Osteoblast (primary cell): ENCODE measurements at places on chromosomes 7 and 10. TPM values are rescaled to one million over a fixed set of nuclear protein-coding genes. Genes with fewer than 3 reads are reported as not detected.

DNA sequence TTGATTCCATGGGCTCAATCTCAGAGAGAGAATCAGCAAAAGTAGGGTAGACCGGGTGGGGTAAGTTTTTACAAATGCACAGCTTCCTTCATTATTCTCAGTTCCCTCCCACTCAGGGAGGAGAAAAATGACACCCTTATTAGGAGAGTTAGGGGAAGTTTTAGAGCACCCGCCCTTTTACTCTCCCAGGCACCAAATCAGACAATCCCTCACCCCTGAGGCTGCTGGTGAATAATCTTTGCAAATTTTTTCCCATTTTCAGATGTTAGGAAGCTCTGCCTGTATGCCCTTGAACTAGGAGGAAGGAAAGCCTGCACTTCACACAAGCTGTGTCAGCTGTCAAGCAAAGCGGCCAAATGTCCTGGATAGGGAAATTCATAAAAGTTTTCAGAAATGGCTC is 834.9 kb downstream of the GRID1 start:
- H3K27ac ChIP-seq: no peak overlapping the region
- no peak for DNase-seq
- H3K4me1 ChIP-seq: no peaks in the 10 kb centered on the region
- H3K36me3 ChIP-seq: no peaks in the 10 kb centered on the region
- H3K27me3 ChIP-seq: no peaks in the 10 kb centered on the region

DNA sequence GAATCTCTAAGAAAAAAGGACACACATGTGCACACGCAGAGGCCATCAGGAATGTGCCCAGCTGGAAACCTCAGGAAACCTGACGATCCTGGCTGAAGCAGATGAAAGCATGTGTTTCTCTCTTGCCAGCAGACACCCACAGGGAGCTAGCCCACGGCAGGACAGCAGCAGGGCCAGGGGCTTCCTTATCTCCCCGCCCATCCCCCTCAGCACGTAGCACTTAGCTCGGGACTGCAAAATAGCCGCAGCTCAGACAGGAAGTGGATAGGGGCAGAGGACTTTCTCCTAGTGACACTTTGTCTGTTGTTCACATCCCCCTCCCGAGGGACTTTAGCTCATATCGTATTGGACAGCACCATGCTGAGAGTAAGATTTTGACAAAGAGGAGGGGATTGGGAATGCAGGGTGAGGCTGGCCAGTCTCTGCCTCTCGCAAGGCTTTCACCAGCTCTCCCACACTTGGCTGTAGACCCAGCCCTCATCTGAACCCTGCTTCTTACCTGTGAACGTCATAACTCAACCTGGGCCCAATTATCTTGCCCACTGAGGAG is 63.8 kb downstream of the MKI67 start:
- H3K36me3 ChIP-seq: peaks cover 16% of the 10 kb centered on the region
- no peaks in the 10 kb centered on the region for H3K27me3 ChIP-seq
- H3K27ac ChIP-seq: no peak overlapping the region
- H3K4me1 ChIP-seq: peaks cover 19% of the 10 kb centered on the region

- H3K27me3 ChIP-seq: peaks cover 4% of the 10 kb centered on the region
- no peaks in the 10 kb centered on the region for H3K36me3 ChIP-seq
- H3K4me3 ChIP-seq: no peak overlapping the region
- no peak for DNase-seq
Observed at GRCh38 chr10:15473396-15473767, 102.3 kb upstream of the FAM171A1 start.

DNA sequence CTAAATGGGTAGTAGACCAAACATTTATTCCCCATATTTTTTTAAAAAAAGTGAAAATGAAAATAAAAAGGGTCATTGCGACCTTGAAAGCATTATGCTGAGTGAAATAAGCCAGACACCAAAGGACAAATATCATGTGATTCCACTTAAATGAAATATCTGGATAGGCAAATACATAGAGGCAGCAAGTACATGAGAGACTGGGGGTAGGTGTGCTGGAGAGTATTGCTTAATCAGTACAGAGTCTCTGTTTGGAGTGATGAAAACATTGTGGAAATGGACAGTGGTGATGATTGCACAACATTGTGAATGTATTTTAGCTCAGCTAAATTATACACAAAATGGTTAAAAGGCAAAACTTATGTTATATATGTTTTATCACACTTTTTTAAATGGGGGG is 169.4 kb downstream of the AKR1D1 start:
- no peaks in the 10 kb centered on the region for H3K36me3 ChIP-seq
- no peak for DNase-seq
- no peaks in the 10 kb centered on the region for H3K4me1 ChIP-seq
- no peak overlapping the region for H3K27ac ChIP-seq
- no peaks in the 10 kb centered on the region for H3K27me3 ChIP-seq

DNA sequence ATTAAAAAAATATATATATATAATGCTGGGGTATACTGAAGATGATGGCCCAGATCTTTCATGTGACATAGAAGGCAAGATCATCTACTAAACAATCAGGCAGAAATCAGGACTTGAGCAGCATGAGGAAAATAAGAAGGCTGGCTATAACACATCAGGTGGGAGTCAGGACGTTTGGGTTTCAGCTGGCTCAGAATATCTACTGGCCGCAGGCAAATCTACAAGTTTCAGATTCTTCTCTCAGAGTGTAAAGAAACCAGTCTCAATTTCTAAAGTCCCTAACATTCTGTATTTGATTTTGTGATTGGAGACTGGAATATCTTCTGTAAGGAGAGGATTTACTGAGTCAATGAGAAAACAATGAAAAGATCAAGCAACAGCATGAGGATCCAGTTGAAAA is 37.7 kb upstream of the FAM3C start:
- H3K4me3 ChIP-seq: no peak overlapping the region
- no peaks in the 10 kb centered on the region for H3K27me3 ChIP-seq
- H3K36me3 ChIP-seq: no peaks in the 10 kb centered on the region
- H3K27ac ChIP-seq: no peak overlapping the region
- H3K4me1 ChIP-seq: peaks cover 18% of the 10 kb centered on the region

DNA sequence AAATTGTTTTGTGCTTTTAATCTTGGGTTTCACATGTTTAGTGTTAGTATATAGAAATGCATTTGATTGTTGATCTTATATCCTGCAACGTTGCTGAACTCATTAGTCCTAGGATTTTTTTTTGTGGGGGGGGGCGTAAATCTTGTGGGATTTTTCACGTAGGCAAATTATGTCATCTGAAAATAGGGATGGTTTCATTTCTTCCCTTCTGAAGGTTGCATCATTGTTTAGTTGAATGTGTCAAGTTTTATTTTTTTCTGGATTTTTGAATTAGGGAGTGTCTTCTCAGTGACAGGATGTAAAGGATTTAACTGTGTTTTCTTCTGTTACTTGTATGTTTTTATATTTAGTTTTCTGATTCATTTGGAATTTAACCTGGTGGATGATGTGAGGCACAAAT is 26.7 kb downstream of the MKLN1 start:
- H3K27me3 ChIP-seq: no peaks in the 10 kb centered on the region
- H3K4me1 ChIP-seq: peaks cover 10% of the 10 kb centered on the region
- no peak overlapping the region for H3K27ac ChIP-seq
- no peaks in the 10 kb centered on the region for H3K36me3 ChIP-seq
- H3K4me3 ChIP-seq: no peak overlapping the region

FANK1 gene
- total RNA-seq: 8.3 and 8.5 TPM in 2 replicates

FOXP2 gene
- 3.8 and 5.8 TPM in 2 replicates for total RNA-seq
